OCI-M1 (cell line): ENCODE measurements at places on chromosomes 13 and 19.

DNA sequence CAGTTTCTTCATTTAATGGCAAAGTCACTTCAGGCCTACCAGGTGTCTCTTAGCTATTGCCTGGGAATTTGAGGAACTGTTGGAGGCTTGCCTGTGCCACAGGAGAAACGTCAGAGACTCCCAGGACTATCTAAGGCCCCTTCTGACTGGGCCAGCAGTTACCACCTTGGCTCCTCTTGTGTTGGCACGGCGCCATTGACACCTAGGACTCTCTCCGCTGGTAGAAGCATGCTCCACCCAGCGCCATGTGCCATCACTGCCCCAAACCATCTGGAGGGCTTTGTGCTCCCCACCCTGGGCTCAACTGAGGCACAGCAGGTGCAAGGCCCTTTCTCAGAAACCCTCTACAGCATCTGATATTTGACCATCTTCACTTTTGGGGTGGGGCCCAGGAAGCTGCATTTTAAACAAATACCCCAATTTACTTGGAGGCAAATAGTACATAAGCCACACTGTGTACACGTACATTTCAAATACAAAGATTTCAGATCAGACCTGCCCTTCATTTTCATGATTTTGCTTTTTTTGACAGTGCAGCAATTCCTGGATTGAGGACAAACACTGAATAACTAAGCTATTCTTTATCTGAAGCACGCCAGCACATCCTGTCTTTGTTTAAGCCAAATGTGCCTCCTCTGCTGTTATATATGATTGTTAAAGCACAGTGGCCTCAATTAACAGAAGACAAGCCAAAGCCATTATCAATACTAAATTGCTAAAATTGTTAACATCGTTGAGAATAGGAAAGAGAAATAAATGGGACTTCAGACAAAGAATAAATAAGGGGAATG is 59.9 kb upstream of the TPP2 start:
- no peak for DNase-seq

GRCh38 chr13:68078469-68078868 is 848.3 kb upstream of the PCDH9 start:
- DNase-seq, result no peak

- no peak for DNase-seq
Observed at GRCh38 chr19:4108767-4109625, 14.9 kb downstream of the MAP2K2 start.

DNA sequence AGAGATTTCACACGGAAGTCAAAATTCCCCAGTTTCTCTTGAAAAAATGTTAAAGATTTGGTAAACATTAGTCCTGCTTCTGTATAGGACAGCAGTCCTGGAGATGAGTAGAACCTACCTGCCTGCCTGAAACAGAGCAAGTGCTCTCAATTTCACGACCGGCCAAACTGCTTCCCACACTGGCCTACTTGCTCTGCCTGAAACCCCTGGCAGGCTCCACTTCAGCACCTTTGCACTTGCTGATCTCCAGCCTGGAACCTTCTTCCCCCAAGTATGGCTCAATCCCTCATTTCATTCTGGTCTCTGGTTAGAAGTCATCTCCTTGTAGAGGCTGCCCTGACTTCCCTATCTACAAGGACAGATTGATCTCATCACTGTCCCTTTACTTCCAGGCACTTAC is 271.4 kb downstream of the DLEU7 start:
- no peak for DNase-seq

- DNase-seq, result no peak
Observed at GRCh38 chr13:51112771-51113170, 1.7 kb upstream of the C13orf42 start.

- DNase-seq, result no peak
Observed at GRCh38 chr13:107734891-107735625, 480.3 kb downstream of the LIG4 start.

DNA sequence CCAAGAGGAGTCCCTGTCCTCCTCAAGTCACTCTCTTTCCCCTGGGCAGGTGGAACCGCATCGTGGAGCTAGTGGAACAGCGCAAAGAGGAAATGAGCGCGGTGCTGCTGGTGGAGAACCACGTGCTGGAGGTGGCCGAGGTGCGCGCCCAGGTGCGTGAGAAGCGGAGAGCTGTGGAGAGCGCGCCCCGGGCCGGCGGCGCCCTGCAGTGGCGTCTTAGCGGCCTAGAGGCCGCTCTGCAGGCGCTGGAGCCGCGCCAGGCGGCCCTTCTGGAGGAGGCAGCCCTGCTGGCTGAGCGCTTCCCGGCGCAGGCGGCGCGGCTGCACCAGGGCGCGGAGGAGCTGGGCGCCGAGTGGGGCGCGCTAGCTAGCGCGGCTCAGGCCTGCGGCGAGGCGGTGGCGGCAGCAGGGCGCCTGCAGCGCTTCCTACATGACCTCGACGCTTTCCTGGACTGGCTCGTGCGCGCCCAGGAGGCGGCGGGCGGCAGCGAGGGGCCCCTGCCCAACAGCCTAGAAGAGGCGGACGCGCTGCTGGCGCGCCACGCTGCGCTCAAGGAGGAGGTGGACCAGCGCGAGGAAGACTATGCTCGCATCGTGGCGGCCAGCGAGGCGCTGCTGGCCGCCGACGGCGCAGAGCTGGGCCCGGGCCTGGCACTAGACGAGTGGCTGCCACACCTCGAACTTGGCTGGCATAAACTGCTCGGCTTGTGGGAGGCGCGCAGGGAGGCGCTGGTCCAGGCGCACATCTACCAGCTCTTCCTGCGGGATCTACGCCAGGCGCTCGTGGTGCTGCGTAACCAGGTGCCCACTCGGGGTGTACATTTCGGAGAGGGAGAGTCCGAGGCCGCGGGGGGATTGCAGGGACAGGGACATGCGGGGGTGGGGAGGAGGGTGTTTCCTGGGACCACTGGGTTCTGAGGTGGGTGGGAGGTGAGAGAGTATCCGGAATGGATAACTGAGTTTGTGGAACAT is 52.8 kb downstream of the SPTBN4 start:
- peak; percentile 56 for DNase-seq

GRCh38 chr13:97974773-97975172 is 21.3 kb downstream of the IPO5 start:
- DNase-seq, result no peak

- peak; percentile 98 for DNase-seq
Observed at GRCh38 chr19:10864538-10864899, 6.8 kb upstream of the CARM1 start.

- no peak for DNase-seq
Observed at GRCh38 chr13:78596736-78597601, 6.4 kb downstream of the POU4F1 start.
